Motor neuron (in vitro differentiated cells): ENCODE measurements at places on chromosomes 5 and 9. TPM values are rescaled to one million over a fixed set of nuclear protein-coding genes. Genes with fewer than 3 reads are reported as not detected.

GRCh38 chr9:88587885-88588649, 53.1 kb downstream of the NXNL2 start:
- peak; percentile 53 for ATAC-seq

- peak; percentile 44 for ATAC-seq
Observed at GRCh38 chr5:156036640-156037039, 290.3 kb upstream of the SGCD start.

DNA sequence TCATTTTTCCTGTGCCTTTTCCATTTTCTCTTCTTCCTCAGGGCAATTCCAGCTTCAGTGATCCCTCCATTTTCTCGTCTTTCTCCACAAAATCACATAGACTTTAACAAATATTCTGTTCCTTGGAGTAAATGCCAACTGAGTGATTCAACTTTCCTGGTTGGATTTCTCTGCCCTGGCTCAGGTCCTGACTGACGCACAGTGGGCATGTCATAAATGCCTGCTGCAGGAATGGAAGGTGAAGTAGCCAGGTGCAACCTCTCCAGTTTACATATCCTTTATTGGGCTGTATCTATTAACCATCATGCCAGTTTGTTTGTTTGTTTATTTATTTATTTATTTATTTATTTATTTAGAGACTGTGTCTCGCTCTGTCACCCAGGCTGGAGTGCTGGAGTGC, 95.1 kb downstream of the MEF2C start:
- no peak for ATAC-seq

DNA sequence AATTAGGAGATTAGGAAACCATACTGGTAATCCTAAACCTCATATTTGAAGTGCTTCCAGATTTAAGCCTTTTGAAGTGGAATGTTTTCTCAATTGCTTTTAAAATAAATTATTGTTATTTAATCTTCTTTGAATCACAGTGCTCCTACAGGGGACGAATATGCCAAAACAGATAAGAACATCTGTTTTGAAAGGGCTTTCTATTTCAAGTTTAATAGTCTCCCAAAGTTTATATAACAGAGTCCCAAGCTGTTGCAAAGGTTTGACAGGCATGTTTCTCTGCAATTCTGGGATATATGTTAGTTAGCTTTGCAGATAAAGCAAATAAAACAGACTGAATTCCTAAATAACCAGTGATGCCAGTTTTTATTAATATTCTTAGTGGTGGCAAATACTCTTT, 803.7 kb downstream of the TLE4 start:
- ATAC-seq: no peak

DNA sequence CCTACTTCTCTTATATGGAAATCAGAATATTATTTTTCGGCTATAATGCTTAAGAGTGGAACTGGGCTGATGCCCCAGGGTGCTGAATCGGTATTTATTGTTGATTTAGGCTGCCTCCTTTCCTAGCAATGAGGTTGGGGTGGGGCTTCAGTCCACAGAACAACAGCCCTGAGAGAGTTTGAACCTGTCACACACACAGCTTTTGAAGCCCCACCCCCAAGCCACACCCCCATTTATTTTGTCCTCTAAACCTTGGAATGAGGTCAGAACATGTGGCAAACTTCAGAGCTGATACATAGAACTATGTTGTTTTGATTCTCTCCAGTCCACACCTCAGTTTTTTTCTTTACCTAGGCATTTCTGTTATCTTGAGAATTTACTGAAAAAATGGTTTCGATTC, 51.7 kb upstream of the CAMK4 start:
- no peak for ATAC-seq

DNA sequence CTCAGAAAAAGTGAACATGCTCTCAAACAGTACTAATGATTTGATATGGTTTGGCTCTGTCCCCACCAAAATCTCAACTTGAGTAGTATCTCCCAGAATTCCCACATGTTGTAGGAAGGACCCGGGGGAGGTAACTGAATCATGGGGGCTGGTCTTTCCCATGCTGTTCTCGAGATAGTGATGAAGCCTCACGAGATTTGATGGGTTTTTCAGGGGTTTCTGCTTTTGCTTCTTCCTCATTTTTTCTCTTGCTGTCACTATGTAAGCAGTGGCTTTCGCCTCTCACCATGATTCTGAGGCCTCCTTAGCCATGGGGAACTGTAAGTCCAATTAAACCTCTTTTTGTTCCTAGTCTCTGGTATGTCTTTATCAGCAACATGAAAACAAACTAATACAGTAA, 401.3 kb downstream of the BNC2 start:
- no peak for ATAC-seq

- no peak for ATAC-seq
Observed at GRCh38 chr5:54524082-54524481, 6.5 kb downstream of the SNX18 start.

DNA sequence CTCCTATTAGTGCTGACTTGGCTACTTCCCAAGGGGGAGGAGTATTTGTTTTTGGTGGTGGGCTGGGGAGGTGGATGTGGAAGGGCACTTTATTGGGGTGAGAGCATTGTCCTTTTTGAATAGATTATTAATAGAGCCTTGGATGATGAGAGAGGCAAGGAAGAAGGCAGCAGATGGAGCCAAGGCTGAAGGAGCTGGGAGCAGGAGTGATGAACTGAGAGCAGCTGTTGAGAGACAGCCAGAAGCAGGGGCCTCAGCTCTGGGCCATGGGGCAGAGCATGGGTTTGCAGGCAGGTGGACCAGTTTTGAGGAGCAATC, 29.6 kb downstream of the RGS3 start:
- ATAC-seq: no peak

DNA sequence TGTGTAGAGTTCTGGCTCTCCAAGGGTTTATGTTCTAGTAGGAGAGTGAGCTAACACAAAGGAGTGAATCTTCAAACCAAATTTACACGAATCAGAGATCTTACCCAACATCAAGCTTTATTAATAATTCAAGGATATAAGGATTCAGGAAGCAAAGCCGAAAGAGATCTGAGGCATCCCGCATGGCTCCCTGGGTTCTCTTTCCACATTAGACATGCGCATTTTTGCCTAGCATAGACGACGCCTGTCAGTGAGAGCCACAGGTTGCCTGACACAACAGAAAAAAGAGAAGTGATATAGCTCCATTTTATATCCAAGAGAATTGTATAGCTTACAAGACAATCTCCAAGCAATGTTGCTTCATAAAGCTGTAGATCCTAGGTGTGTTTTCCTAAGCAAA, 52.6 kb downstream of the ESM1 start:
- ATAC-seq: no peak

DNA sequence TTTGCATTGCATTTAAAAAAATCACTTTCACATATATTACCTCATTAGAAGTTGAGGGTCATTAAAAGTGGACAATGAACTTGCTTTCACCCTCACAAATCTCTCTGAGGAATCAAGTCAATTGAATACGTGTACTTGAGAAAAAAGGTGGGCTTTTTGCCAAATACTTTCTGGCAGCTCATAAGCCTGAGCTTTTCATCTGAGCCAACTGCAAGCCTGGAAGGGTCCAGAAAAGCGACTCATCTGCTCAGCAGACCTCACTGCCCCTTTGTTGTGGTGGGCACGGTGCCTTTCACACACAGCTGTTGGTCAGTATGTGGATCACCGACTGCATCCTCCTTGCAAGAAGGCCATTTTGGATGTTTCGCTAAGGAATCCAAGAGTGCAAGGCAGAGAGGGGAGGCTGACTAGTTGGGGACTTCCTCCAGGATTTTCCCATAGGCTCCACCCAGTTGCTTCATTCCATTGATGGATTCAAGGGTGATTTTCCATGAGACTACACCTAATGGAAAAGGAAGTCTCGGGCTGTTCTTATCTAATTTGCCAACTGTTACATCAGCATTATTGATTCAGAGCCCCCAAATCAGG, 564.7 kb downstream of the PDE4D start:
- ATAC-seq: peak; percentile 61

- no peak for ATAC-seq
Observed at GRCh38 chr5:141492168-141492885, 3.4 kb downstream of the PCDHGC5 start.

- no peak for ATAC-seq
Observed at GRCh38 chr9:34498553-34498952, 24.2 kb downstream of the ENHO start.

- no peak for ATAC-seq
Observed at GRCh38 chr5:83899326-83899970, 178.8 kb upstream of the HAPLN1 start.

- no peak for ATAC-seq
Observed at GRCh38 chr9:134870746-134871662, 9.6 kb upstream of the FCN2 start.

DNA sequence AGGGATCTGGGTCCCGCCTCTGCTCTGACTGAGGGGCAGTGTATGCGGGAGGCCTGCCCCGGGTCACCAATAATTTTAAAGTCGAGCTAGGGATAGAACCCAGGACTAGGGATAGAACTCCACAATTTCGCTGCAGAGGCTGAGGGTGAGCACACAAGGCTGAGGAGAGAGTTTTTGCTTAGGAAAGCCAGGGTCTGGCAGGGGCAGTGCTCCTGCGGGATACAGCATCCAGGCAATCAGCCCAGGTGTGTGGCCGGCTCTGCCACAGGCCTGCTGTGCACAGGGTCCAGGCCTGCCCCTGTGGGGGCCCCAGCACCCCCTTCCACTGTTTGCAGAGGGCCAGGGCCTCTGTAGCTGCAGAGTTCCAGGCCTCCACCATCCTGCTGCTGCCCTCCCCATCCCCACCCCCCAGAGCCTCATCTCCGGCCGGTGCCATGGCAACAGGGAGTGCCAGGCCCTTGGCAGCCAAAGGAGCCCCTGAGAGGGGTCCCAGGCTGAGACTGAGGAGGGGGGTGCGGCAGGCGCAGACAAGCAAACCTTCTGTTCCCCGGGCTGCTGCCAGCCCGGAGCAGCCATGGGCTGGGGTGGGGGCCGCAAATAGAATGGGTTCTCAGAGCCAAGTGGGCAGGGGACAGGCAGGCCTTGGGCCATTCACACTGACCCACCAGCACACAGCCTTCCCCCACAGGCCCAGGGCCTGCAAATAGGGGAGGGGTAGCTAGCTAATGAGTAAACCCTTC, 8.6 kb downstream of the PDGFRB start:
- no peak for ATAC-seq

- ATAC-seq: no peak
Observed at GRCh38 chr9:112054916-112055315, 120.2 kb downstream of the SUSD1 start.

GRCh38 chr9:86062845-86063693, 36.3 kb downstream of the GOLM1 start:
- ATAC-seq: no peak

- no peak for ATAC-seq
Observed at GRCh38 chr5:150323092-150323491, 20.4 kb upstream of the ARSI start.

- peak; percentile 85 for ATAC-seq
Observed at GRCh38 chr5:109865637-109866036, 175.9 kb downstream of the MAN2A1 start.

DNA sequence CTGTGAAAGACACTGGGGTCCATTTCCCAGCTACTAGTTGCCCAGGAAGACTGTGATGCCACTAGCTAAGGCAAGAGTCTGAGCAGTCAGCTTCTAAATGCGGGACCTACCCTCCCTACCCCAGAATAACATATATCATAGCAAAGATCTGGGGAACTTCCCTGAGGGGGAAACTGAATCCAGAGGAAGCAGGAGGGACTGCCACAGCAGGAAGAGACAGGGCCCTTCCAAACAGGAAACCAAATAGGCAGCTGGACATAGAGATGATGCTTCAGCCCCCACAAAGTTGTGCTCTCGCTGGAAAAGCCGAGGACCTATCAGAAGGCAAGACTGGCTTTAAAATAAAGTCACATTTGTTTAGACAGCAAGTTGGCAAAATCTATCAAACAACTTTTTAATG, 51.1 kb downstream of the KLHL3 start:
- ATAC-seq: no peak

DNA sequence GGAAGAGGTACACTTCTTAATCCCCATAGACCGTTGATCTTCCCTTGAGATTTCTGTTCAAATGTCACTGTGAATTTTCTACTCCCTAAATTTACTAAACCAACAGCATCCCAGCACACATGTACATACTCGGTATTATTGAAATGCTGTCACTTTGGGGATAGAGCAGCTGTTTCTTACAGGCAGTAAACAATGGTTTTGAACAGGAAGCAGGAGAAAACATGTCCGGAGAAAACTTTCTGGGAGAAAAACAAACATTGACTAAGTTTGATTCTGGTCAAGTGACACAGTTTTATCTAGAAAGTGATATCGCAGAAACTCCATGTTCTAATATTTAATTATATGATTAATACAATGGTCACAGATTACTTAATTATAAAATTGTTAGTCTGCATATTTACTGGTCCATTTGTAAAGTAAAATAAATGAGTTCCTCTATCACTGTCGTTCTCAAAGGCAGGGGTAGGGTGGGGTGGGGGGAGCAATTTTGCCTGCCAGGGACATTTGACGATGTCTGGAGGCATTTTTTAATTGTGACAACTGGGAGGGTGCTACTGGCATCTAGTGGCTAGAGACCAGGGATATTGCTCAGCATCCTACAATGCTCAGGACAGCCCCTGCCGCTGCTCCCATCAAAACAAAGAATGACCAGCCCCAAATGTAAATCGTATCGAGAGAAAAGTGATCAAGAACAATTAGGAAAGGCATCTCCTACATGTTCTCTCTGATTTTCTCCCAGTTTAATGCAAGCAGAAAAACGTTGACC, 12.2 kb downstream of the TAS2R1 start:
- no peak for ATAC-seq

DNA sequence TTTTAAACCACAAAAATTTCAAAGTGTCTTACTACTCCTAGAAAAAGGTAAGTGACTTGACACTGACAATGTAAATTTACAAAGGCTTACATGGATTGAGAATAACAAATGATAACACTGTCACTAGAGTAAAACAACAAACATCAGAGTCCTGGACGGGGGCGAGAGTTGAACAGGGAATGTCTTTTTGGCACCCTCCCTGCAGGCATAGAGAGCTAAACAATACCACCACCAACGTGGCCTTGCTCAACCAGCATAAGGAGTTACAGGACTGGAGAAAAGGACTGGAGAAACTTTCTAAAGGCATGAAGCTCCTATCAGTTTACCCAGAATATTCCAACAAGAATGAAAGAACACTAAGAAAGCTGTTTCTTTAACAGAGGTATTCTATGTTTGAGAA, 55.3 kb downstream of the PTBP3 start:
- no peak for ATAC-seq

DNA sequence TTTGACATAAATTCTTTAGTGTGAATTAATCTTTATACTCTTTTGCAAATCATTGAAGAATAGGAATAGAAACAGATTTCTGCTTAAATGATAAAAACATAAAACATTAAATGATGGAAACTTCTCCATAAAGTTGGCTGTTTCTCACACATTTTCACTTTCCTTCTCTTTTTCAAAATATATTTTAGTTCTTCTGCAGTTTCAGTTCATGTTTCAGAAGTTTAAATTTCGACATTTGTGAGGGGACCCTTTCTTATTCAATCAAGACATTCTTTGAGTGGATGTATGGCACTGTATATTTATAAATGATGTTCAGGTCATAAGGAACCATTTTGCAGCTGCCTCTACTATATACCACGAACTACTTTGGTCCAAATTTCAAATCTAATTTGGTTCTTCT, 34.6 kb downstream of the TNFAIP8 start:
- ATAC-seq: no peak

Gene FAM169A
- total RNA-seq: 24.8 and 25.3 TPM in 2 replicates

Gene IFT74
- total RNA-seq: 15.8 and 17.7 TPM in 2 replicates

Gene PCDHGA5
- 0.27 and 0.36 TPM in 2 replicates for total RNA-seq

Gene FBP1
- not detected in 2 replicates for total RNA-seq

Gene MRPL36
- 110 and 113 TPM in 2 replicates for total RNA-seq

Gene CER1
- total RNA-seq: 0.31 and 0.62 TPM in 2 replicates

Gene PKD2L2
- total RNA-seq: 0.14 and 0.41 TPM in 2 replicates

Gene TMEM174
- 0.41 TPM in 1 of 2 replicates, not detected in the other for total RNA-seq
